ENCODE measurements at places on chromosomes 5 and 9. TPM values are rescaled to one million over a fixed set of nuclear protein-coding genes. Genes with fewer than 3 reads are reported as not detected.

DNA sequence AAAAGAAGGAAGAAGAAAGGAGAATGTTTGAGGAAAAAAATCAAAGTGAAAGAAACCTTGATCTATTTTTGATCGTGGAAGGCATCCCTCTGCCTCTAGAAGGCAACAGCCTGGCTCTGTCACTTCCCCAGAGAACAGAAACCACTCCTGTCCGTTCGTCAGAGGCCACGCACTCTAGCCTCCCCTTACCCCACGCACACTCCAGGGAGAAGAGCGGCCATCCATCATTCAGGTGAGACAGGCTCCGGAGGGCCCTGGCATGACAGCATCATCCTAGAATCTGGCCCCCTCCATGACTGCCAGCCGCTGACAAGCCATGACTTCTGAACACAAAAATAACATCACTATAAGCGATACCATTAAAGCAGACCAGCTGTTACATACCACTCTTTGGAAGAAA lies 135.8 kb downstream of the ROR2 start:
- no peaks in the 10 kb centered on the region for H3K36me3 ChIP-seq
- no peak overlapping the region for H3K4me3 ChIP-seq
- no peak for DNase-seq
- H3K27me3 ChIP-seq, result no peaks in the 10 kb centered on the region
- peaks cover 4% of the 10 kb centered on the region for H3K4me1 ChIP-seq
- H3K27ac ChIP-seq, result no peak overlapping the region

TAF11L13 gene
- not detected for total RNA-seq

GRCh38 chr9:35906923-35907699 lies 1.1 kb downstream of the HRCT1 start:
- peaks cover 9% of the 10 kb centered on the region for H3K4me1 ChIP-seq
- DNase-seq, result no peak
- peak overlapping the region; percentile 17 for H3K27ac ChIP-seq

DNA sequence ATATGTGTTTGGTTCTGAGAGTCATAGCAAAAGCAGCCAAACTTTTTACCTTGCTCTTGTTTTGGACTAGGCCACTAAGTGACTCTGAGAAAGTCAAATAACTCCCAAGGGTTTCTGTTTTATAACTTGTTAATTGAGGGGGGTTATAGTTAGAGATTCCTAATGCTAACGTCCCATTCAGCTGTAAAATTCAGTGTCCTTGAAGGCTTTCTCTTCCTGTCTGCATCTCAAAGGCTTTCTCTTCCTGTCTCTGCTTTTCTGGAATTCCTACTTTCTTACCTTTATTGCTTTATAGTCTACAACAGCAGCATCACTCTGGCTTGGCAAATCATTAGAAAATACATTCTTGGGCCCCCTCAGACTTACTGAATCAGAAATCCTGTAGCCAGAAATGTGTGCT lies 479.5 kb upstream of the SEMA6A start:
- no peaks in the 10 kb centered on the region for H3K27me3 ChIP-seq
- peaks cover 18% of the 10 kb centered on the region for H3K4me1 ChIP-seq
- DNase-seq, result no peak
- H3K36me3 ChIP-seq, result no peaks in the 10 kb centered on the region

PCDHGB2 gene
- total RNA-seq, result 3.8 TPM

- peak overlapping the region; percentile 91 for H3K4me3 ChIP-seq
- no peak overlapping the region for H3K27ac ChIP-seq
- H3K4me1 ChIP-seq, result no peaks in the 10 kb centered on the region
- H3K27me3 ChIP-seq, result no peaks in the 10 kb centered on the region
- no peak for DNase-seq
Observed at GRCh38 chr9:124940521-124940893, 376 bp downstream of the GOLGA1 start.

PHF24 gene
- total RNA-seq, result 0.68 TPM

FBXO4 gene
- 1.8 TPM for total RNA-seq

GRCh38 chr9:114906922-114907571 lies 23.3 kb downstream of the TNFSF8 start:
- DNase-seq, result peak; percentile 87
- H3K27ac ChIP-seq, result no peak overlapping the region
- no peaks in the 10 kb centered on the region for H3K36me3 ChIP-seq
- no peaks in the 10 kb centered on the region for H3K27me3 ChIP-seq

TRPM6 gene
- 0.86 TPM for total RNA-seq

C9orf50 gene
- not detected for total RNA-seq

- peaks cover 26% of the 10 kb centered on the region for H3K36me3 ChIP-seq
- DNase-seq, result peak; percentile 79
- H3K27ac ChIP-seq, result peak overlapping the region; percentile 5
- peak overlapping the region; percentile 75 for H3K4me3 ChIP-seq
Observed at GRCh38 chr5:177496070-177496726, 1.2 kb downstream of the PDLIM7 start.

CD72 gene
- total RNA-seq, result 3.3 TPM

DNA sequence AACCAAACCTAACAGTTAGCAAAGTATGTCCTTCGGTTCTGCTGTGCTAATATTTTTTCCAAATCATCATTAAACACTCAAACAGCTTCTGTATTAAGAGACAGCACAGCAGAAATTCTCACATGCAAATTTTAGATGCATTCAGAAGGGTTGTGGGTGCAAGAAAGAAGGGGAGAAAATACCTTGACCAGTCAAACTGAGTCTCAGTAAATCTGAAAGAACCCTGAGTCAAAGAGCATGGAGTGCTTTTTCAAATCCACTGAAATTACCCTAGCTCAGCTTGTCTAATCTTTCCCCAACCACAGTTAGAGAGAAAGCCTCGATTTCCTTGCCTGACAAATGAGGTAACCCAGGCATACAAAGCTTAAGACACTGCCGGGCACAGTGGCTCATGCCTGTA lies 55.1 kb downstream of the RETREG1 start:
- no peaks in the 10 kb centered on the region for H3K27me3 ChIP-seq
- no peaks in the 10 kb centered on the region for H3K4me1 ChIP-seq
- H3K4me3 ChIP-seq, result no peak overlapping the region
- H3K27ac ChIP-seq, result no peak overlapping the region

GRCh38 chr5:179318221-179318955 lies 26.9 kb downstream of the ADAMTS2 start:
- H3K27me3 ChIP-seq, result no peaks in the 10 kb centered on the region
- peaks cover 5% of the 10 kb centered on the region for H3K36me3 ChIP-seq
- no peak for DNase-seq
- no peak overlapping the region for H3K4me3 ChIP-seq
- no peaks in the 10 kb centered on the region for H3K4me1 ChIP-seq

OCLN gene
- total RNA-seq, result 109 TPM

DNA sequence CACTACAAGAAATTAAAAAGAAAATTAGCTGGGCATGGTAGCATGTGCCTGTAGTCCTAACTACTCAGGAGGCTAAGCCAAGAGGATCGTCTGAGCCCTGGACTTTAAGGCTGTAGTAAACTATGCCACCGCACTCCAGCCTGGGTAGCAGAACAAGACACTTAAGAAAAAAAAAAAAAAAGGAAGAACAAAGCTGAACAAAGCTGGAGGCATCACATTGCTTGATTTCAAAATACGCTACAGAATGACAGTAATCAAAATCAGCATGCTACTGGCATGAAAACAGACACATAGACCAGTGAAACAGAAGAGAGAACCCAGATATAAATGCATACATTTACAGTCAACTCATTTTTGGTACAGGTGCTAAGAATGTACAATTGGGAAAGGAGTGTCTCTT lies 14.5 kb upstream of the OTULIN start:
- no peak for DNase-seq
- no peak overlapping the region for H3K4me3 ChIP-seq
